ENCODE measurements at places on chromosomes 5 and 9.

GRCh38 chr5:59351076-59351794 lies 542.3 kb downstream of the PDE4D start:
- no peak for DNase-seq

DNA sequence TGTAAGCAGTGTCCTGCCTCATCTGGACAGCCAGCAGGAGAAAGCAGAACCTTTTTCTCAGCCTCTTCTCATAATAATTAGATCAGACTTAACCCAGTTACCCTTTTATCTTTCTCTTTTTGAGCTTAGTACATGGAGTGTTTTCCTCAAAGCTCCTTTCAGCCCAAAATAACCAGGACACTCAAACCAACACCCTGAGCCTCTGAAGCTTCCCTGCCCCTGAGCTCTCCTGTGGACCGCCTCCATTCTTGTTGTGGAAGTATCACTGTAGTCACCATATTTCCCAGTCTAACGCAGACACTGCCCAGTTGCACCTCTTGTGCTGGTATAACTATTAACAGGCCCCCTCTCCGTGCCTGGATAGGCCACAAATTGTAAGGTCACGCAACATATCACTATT lies 53.8 kb upstream of the ZNF622 start:
- DNase-seq, result no peak

- no peak for DNase-seq
Observed at GRCh38 chr9:5876026-5876425, 14.7 kb upstream of the MLANA start.

DNA sequence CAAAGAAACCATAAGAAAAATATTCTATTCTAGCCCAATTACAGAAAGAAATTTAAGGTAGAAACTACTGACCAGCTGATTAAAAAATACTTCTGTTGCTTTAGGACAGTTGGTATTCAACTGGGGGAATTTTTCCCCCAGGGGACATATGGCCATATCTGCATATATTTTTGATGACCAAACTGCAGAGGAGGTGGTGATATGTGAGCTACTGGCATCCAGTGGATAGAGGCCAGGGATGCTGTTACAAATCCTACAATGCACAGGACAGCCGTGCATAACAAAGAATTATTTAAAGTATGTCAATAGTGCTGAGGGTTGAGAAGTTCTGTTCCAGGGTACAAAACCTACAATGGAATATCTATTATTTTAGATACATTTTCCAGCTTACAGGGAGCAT lies 24.0 kb downstream of the ZFR start:
- no peak for DNase-seq

DNA sequence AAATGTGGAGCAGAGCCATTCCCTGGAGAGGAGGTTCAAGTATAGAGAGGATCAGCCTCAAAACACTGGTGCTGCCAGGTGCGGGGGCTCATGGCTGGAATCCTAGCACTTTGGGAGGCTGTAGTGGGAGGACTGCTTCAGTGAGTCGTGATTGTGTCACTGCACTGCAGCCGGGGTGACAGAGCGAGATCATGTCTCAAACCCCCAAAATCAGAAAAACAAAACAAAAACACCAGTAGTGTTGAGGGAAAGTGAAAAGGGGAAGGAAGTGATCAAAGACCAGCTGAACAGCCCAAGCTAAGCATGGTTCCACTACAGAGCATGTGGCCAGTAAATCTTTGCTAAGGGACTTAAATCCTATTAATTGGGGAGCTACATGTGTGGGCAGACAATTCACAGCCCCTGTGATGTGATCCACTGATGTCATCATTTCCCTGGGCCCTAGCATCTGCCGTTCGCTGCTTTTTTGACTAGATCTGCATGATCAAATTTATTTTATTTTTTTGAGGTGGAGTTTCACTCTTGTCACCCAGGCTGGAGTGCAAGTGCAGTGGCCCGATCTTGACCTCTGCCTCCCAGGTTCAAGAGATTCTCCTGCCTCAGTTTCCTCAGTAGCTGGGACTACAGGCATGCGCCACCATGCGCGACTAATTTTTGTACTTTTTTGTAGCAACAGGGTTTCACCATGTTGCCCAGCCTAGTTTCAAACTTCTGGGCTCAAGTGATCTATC lies 2.7 kb upstream of the PCBD2 start:
- DNase-seq, result no peak
